Stimulated activated CD4-positive, alpha-beta T cell treated with anti-CD3 and anti-CD28 coated beads, Interleukin-15, amount 100 ng/mL, for 1 hour (primary cell): ENCODE measurements at places on chromosomes 2 and 18.
A peak's percentile ranks its signal among the peaks of the same experiment; 100 is the strongest.

DNA sequence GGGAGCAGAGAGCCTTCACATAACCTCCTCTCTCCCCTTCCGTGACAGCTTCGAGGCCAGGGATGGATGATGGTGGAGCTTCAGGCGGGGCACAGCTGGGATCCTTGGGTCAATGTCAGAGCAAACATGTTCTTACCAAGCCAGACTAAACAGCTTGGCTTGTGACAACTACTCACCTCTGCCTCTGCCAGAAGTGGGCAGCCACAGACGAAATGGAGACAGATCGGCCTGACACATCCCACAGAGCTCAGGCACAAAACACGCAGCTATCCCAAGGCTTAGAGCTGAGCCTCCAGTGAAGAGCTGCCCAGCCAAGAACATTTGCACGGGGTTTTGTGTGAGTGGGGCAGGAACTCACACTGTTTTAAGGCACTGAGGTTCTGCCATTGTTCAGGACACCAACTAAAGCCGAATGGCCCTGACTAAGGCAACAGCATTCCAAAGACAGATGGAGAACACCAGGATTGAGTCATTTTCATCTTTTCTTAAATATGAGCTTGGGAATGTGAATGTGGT, 12.8 kb downstream of the PXDN start:
- DNase-seq = no peak

GRCh38 chr18:58886864-58887612, 22.4 kb downstream of the ZNF532 start:
- no peak for DNase-seq

DNA sequence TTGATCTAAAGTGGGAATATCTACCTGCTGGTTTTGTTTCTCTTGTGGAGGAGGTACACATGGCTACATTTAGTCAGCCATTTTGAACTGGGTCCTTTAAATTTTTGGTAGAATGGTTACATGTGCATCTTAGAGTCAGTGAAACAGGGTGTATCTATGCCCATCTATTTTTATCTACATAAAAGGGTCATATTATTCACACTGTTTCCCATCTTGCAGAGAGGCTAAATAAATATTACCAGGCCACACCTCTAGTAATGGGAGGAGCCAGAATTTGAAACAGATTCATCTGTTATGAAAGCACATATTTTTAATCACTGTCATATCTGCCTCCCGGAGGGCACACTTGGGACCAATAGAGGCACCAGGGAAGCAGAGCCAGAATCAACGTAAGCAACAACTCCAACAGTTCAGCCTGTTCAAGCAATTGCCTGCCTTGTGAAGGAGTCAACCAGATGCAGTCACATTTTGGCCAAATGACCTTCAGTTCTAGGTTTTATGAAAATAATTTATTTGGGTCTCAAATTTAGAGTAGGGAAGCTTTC, 376.8 kb downstream of the TSN start:
- DNase-seq = no peak

- no peak for DNase-seq
These were observed 32.2 kb downstream of the PELI1 start for GRCh38 chr2:64112016-64112415.

DNA sequence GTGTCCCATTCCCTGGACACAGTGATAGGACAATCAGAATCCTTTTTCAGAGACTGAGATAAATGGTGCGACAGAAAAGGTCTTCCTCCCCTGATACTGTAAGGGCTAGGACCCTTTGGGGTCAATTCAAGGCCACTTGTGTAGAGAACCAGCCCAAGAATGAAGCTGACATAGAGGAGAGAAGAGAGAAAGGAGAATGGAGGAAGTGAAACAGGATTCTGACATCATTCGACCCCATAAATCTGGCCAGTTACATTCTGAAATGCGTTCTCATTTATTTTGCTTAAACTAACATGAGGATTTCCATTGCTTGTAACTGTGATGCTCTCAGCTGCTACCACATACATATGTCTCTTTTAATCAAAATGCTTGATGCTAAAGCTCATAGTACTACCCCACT, 148.1 kb downstream of the TMEM163 start:
- DNase-seq = no peak

DNA sequence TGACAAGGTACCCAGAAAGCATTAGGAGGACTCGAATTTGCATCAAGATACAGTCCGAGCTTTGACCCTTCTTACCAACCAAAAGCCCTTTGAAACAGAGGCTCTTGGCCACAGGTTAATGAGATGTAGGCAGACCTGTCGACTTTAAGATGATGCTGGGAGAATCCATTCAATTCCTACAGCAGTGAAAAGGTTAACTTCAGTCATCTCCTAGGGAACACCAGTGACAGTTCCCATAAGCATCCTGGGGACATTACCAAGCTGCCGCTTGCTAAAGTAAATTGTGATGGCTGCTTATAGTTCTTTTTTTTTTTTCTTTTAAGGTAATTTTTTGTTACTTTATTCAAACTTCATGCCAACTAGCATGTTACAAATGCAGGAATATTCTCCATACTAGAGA, 379.3 kb downstream of the SOX11 start:
- DNase-seq = no peak

DNA sequence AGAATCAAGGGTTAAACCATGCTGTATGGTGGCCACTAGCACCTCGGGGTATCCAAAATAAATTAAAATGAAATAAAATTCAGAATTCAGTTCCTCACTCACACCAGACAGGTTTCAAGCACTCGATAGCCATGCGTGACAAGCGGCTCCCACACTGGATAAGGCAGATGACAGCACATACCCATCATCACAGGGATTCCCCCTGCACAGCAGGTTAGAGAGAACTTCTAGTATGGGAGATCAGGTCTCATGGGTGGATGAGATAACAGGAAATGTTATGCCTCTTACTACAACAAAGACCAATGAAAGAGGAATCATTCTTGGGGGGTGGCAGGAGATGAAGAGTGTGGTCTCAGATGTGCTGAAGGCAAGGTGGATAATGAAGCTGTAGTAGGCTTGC, 121.9 kb upstream of the ACAA2 start:
- no peak for DNase-seq

- DNase-seq = no peak
These were observed 199.3 kb downstream of the ZNF407 start for GRCh38 chr18:74796841-74797576.

- DNase-seq = no peak
These were observed 419.9 kb downstream of the TGIF1 start for GRCh38 chr18:3869848-3870247.

DNA sequence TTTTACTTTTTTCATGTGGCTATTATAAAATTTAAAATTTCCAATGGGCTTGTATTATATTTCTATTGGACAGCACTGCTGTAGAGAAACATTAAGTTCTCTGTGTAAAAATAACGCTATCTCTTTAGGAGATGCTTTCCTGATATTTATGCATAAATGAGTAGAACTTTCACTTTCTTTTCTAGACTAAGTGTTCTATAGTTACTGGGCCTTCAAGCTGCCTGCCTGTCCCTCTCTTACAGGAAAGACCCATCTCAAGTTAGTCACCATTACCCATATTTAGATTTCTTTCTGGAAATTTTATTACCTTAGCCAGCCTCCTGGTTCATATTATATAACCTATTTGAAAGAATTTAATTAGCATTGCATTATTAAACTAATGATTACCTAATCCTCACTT, 4.8 kb downstream of the ITGA4 start:
- no peak for DNase-seq

- DNase-seq = no peak
These were observed 199.2 kb upstream of the SMAD2 start for GRCh38 chr18:48129621-48130082.

DNA sequence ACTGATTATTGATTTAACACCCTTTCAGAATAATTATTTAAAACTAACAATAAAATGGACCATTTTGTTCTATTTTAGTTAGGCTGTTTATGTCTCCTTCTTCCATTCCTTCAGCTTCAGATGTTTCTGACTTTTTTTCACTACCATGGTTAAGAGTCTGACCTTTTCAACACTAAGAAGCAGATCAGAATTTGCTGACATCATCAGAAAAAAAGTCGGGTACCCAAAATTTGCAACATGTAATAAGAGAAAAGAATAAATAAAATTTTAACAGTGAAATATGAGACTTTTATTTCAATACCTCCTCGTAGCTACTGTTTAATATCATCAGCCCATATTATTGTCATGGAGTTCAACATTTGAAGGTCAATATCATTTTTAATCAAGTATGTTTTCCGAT, 1158.3 kb downstream of the RPIA start:
- DNase-seq = no peak

DNA sequence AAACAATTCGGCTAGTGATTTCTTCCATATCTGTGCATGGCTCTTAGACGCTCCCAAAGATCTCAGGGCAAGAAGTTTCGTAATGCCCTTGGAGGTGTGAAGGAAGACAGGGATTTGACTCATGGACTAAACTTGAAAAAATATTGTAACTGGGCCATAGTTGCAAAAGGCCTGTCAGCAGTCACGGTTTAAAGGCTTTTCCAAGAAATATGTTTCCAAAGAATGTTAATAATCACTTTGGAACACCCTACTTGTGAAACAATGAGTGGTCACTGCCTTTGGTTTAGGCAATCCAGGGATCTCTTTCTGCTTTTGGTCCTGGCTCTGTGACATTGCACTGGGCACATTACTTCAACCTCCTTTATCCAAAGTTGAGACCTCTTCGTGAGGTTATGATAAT, 102.5 kb upstream of the RASGRP3 start:
- no peak for DNase-seq

GRCh38 chr2:228707846-228708245, 526.4 kb upstream of the SPHKAP start:
- no peak for DNase-seq

GRCh38 chr2:42368817-42369531, 8.0 kb upstream of the COX7A2L start:
- DNase-seq = no peak

GRCh38 chr2:215845839-215846586, 167.3 kb downstream of the MREG start:
- DNase-seq = no peak

GRCh38 chr2:216665242-216665641, 30.1 kb downstream of the IGFBP5 start:
- DNase-seq = no peak

- no peak for DNase-seq
These were observed 106.9 kb downstream of the ZNF521 start for GRCh38 chr18:25244924-25245698.

- no peak for DNase-seq
These were observed 17.4 kb downstream of the CIDEA start for GRCh38 chr18:12271376-12272235.

DNA sequence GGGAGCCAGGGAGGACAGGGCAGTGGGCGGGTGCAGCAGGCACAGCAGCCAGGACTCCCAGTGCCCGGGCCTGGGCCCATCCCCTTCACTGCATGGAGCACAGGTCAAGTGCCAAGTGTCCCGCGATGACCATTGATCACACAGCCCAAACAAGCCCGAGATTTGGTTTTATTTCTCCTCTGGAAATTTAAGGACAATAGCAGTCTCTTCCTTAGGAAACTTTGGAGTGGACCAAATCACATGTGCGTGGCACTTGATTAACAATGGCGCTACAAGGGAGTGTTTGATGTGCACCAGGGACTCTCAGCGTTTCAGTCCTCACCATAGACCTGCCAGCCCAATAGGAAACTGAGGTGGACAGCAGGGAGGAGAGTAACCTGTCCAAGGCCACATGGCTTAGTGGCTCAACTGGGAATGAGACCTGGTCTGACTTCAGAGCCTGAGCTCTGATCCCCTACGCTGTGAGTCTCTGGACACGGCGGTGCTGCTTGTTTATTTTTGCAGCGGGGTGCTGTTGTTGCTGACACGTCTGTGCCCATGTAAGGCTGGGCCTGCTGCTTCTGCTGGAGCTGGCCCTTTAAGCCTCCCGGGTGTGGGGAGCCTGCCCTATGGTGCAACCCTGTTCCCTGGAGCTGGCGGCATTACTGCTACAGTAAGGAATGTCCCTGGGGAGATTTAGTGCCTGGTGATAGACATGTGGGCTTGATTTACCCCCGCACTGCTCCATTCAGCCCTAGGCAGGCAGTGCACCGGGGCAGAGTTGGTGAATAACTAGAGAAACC, 194.2 kb downstream of the INHBB start:
- DNase-seq = no peak

GRCh38 chr2:176432434-176432833, 163.2 kb downstream of the MTX2 start:
- DNase-seq = no peak

GRCh38 chr2:128291161-128291843, 27.4 kb downstream of the HS6ST1 start:
- DNase-seq = no peak

GRCh38 chr2:97713296-97714083, at the start of gene ZAP70:
TSS of gene ZAP70 (plus strand) at chr2:97713576. CDS start at chr2:97724037, 10,461 bp downstream.
- peak; percentile 38 for DNase-seq

DNA sequence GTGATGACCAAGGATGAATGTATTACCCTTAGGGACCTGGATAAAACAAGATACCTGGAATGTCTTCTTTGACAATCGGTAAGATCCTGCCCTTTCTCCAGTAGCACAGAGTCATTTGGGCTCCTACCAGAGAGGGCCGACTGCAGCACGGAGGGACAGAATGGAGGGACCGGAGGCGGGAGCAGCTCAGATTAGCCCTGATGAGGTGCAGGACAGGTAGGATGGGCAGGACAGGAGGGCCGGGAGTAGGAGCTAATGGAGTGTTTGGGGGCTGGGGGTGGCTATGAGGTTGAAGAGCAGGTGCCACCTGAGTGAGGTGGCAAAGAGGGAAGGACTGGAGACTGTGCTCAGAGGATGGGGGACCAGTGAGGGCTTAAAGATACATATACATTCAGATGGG, 9.9 kb upstream of the PRELID3A start:
- DNase-seq = no peak

DNA sequence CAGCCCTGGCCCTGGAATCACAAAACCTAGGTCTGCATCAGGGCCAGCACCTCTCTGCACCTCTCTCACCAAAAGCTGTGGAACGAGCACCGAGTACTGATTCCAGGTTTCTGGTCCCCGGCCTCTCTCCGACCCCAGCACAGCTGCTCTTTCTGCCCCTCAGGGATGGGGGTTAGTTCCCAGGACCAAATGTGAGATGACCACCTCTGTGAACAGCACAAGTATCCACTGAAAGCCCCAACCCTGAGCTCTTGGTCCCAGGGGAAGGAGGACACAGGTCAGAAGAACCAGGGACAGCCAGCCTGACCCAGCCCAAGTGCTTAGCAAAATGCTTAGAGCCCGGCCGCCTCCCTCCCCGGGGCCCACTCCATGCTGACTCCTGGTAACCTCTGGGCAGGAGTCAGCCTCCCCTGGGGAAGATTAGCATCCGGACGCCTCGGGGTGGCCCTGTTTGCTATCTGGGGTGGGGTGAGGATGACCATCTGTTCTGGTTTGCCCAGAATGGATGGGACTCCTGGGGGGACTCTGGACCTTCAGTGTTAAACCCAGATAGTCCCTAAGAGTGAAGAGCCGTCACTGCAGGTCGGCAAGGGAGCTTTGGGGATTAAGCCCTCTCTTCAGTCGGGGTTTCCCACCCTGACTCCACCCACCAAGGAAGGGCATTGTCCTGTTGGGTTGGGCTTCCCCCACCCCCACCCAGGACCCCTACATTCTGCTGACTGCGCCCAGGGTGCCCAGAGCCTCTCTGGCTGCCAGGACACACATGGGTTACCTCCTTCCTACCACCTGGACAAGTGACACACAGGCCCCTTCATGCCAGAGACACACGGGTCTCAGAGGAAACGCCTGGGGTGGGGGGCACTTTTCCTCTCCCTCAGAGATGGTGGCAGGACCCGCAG, 9.4 kb upstream of the GPR55 start:
- DNase-seq = no peak

- no peak for DNase-seq
These were observed 154.0 kb downstream of the TMEM17 start for GRCh38 chr2:62352031-62352430.

- no peak for DNase-seq
These were observed 31.8 kb downstream of the C1D start for GRCh38 chr2:68031043-68031442.
